ENCODE measurements at places on chromosomes 4 and X. TPM values are rescaled to one million over a fixed set of nuclear protein-coding genes. Genes with fewer than 3 reads are reported as not detected.

SLC2A9 gene
- 0.26 TPM for total RNA-seq

FHDC1 gene
- total RNA-seq = 54.5 TPM

MAGEB17 gene
- total RNA-seq = not detected

GAGE12F gene
- total RNA-seq = not detected

GRCh38 chr4:183635321-183635720, 23.7 kb downstream of the RWDD4 start:
- peaks cover 18% of the 10 kb centered on the region for H3K4me1 ChIP-seq
- no peak overlapping the region for H3K4me3 ChIP-seq
- peak overlapping the region; percentile 82 for H3K27ac ChIP-seq
- H3K36me3 ChIP-seq = no peaks in the 10 kb centered on the region

- no peaks in the 10 kb centered on the region for H3K27me3 ChIP-seq
- peaks cover 5% of the 10 kb centered on the region for H3K4me1 ChIP-seq
- no peak for DNase-seq
- no peak overlapping the region for H3K27ac ChIP-seq
- H3K4me3 ChIP-seq = no peak overlapping the region
Measured at GRCh38 chrX:34810364-34810763, 132.2 kb upstream of the FAM47B start.

DNA sequence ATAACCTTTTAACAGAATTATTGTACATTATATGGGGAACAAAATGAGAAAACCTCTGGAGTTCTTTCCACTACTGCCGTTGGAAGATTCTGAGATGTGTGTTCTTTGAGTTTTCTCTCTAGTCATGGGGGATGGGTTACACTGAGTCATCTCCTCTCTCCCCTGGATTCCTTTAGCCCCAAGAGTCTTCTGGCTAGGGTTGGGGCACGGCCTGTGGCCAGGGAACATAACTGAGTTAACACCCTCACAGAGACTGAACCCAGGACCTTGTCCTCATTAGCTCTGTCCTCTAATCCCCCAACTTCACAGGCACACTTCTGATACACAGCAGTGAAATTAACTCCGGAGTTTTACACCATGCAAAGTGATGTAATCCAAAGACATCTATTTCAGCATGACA, 142.3 kb upstream of the F9 start:
- no peaks in the 10 kb centered on the region for H3K27me3 ChIP-seq
- no peaks in the 10 kb centered on the region for H3K4me1 ChIP-seq
- H3K27ac ChIP-seq = no peak overlapping the region
- no peak for DNase-seq
- no peaks in the 10 kb centered on the region for H3K36me3 ChIP-seq

DNA sequence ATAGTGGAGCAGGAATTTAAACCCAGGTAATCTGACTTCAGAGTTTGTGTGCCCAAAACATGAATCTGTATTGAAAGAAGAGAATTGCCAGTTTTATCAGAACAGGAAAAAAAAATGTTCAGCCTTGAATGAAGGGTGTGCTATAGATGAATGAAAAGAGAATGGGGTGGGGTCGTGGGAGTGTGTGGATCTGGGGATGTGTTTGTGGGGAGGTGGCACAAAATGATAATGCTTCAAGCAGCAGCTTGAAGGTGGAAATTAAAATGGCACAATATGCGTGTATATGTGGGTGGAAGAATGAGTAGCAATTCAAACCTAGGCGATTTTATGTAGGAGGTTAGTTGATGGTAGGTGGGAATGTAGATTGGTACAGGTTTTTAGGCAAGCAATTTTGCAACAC, 122.2 kb downstream of the IL1RAPL1 start:
- no peak overlapping the region for H3K27ac ChIP-seq
- DNase-seq = no peak
- H3K27me3 ChIP-seq = no peaks in the 10 kb centered on the region
- H3K4me3 ChIP-seq = no peak overlapping the region

DNA sequence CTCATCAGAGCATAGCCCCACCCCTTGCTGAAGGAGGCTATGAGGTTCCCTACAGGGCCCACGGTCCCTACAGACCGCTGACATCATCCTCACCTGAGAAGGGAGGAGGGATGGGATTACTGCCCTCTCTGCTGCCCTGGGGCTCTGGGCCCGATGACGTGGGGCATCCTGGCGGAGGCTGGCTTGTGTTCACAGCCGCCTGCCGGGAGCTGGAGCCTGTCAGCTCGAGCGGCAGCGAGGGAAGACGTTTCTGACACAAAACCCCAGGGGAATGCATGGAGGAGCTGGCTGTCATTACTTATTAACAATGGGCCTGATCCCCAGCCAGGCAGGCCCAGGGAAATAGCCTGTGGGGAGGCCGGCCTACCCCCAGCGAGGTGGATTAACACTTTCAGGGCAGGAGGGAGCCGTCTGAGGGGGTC, 106.6 kb upstream of the ATP6AP2 start:
- peaks cover 44% of the 10 kb centered on the region for H3K4me1 ChIP-seq
- H3K27me3 ChIP-seq = no peaks in the 10 kb centered on the region
- H3K36me3 ChIP-seq = no peaks in the 10 kb centered on the region
- peak overlapping the region; percentile 42 for H3K4me3 ChIP-seq
- H3K27ac ChIP-seq = peak overlapping the region; percentile 31

- no peak overlapping the region for H3K27ac ChIP-seq
- H3K4me3 ChIP-seq = no peak overlapping the region
- H3K4me1 ChIP-seq = peaks cover 4% of the 10 kb centered on the region
Measured at GRCh38 chr4:110518889-110519490, 43.0 kb downstream of the ENPEP start.

Data from neural crest cell (in vitro differentiated cells).